ENCODE measurements at places on chromosomes 12 and 14.

GRCh38 chr14:57254884-57255283, 13.8 kb downstream of the EXOC5 start:
- no peak for DNase-seq

GRCh38 chr12:106643000-106643399, 60.2 kb downstream of the RFX4 start:
- no peak for DNase-seq

DNA sequence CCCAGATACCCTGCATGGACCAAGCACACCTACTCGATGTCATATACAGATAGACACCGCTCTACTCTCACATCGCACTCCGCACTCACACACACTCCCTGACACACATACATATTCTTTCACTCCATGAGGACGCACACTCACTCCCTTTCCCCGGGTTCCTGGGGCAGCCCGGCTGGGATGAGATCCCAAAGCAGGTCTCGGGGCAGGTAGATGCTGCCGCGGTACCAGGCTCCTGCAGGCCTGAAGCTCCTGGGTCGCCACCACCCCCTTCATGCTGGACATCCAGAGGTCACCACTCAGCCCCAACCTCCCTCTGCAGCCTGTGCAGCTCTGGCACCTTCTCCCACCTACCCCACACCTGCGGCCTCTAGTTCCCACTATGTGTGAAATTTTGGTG, 2.3 kb downstream of the C1QL4 start:
- DNase-seq = no peak

DNA sequence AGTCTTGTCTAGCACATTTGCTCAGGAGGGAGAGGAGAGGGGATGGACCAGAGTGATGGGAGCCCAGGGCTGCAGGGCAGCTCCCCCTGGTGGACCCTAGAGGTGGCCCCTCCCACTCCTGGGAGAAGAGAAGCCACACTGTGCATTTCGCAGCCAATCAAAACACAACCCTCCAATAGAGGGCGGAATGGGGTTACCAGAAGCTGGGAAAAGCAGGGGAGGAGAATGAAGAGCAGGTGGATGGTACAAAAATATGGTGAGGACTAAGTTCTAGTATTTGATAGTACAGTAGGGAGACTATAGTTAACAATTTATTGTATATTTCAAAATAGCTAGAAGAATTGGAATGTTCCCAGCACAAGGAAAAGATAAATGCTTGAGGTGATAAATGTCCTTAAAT, 23.6 kb downstream of the VASH1 start:
- no peak for DNase-seq

GRCh38 chr14:68736471-68736871, 56.4 kb downstream of the ZFP36L1 start:
- no peak for DNase-seq

DNA sequence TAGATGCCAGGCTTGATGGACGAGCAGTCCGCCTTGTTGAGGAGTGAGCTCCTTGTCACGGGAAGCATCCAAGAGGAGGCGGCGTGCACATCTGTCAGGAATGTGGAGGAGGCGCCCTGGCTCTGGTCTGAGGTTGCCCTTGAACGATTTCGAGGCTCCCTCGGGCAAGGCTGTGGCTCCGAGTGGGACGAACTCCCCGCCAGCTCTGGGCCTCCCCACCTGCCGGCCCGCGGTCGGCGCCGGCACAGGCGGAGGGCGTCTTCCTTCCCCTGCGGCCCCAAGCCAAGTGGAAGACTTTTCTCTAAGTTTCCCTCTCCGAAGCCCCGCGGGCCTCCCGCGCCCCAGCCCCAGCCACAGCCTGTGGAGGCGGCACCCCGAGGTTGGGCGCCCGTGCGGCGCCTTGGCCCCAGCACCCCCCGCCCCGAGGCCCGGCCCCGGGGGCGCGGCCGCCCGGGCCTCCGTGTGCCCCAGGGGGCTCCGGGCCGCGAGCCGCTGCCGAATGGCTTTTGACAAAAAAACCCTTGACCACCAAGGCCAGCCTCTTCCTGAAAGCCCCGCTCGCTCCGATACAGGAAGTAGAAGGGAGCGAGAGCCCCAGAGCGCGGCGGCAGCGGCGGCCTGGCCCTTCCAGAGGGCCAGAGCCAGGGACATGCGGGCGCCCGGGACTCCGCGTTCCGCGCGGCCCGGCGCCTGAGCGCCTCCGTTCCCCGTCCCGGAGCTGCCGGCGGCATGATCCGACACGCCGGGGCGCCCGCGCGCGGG, at the start of gene RIN3:
RIN3 (plus strand) TSS at position 578 of the 762 bp plus-strand sequence; CDS start at position 730, 152 bp downstream.
- DNase-seq = no peak

All from stimulated activated CD8-positive, alpha-beta memory T cell treated with anti-CD3 and anti-CD28 coated beads, Interleukin-7, amount 100 ng/mL, for 1 hour (primary cell).